Pulmonary artery endothelial cell (primary cell): ENCODE measurements at places on chromosomes 11 and 22.

DNA sequence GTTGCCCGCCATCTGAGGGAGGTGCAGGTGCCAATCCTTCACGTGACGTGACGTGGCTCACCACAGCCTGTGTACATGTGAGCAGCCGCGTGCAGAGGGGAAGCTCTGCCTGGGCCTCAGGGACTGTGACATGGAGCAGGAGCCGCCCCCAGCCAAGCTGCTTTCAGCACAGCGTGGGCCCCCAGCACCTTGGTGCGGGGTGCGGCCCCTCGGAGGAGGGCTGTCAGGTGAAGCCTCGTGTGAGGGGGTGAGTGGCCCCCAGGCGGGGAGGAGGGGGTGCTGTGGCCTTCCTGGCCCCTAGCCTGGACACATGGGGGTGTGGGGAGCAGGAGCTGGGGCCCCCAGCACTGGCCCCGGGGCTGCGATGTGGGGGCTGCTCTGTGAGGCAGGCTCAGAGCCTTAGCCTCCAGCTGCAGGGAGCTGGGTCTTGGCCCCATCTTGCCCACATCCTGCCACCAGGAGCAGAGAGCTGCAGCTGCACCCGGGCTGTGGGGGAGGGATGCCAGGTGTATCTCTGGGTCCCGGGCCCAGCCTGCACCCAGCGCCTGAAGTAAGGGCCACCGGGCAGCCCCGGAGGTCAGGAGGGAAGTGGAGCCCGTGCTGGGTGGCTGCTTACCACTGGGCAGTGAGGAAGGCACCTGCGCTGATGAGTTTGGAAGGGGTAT is at the start of gene ADORA2A:
Gene ADORA2A (plus strand): TSS at position 100 of the 665 bp plus-strand sequence. CDS start 5,806 bp downstream, outside the sequence.
- DNase-seq, result no peak

DNA sequence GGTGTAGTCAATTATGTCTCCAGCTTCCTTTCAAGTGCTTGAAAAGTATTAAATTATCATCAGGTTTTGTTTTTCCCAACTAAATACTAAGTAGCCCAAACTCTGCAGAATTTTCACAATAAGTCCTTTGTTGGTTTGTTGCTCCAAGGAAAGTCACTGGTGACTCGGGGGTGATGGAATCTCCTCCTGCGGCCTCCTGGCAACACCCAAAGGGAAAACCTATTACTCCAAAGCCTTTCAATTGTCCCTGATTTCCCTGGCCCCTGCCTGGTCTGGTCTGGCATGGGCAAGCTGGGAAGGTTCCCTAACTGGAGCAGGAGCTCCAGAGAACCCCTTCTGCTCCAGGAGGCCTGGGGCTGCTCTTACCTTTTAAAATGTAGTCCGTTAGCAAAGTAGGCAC is 47.9 kb downstream of the FEZ1 start:
- DNase-seq, result no peak

- no peak for DNase-seq
Measured at GRCh38 chr11:23767576-23767975, 729.3 kb upstream of the LUZP2 start.

DNA sequence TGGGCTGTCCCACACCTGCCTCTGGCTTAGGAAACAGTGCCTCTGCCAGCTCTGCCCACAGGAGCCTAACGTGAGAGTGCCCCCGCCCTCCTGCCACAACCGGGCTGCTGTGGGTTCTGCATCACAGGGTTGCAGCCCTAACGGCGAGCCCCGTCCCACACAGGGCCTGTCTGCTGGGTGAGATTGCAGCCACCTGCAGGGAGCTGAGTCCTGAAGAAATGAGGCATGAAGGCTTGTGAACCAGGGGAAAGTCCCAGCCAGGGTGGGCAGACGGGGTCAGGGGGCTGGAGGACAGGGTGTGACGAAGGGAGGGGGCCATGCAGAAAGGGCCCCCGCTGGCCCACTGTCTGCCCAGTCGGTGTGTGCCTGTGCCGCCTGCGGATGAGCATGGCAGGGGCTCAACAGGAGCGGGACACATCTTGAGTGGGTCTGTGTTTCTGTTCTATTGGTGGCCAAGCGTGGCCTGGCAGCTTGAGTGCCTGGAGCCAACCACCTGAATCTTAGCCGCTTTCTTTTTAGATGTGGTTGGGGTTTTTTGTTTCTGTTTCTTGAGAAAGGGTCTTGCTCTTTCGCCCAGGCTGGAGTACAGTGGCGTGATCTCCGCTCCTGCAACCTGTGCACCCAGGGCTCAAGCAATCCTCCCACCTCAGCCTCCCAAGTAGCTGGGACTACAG is 38.9 kb downstream of the CTTN start:
- DNase-seq, result no peak

DNA sequence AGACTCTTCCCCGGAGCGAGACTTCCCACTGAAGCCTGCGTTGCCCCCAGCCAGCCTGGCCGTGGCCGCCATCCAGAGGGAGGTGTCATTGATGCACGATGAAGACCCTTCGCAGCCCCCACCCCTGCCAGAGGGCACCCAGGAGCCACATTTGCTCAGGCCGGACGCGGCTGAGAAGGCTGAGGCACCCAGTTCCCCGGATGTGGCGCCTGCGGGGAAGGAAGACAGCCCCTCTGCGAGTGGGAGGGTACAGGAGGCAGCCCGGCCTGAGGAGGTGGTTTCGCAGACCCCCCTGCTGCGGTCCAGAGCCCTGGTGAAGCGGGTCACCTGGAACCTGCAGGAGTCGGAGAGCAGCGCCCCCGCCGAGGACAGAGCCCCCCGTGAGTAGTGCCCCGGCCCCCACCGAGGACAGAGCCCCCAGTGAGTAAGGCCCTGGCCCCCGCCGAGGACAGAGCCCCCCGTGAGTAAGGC is 6.4 kb downstream of the IRF7 start:
- no peak for DNase-seq

DNA sequence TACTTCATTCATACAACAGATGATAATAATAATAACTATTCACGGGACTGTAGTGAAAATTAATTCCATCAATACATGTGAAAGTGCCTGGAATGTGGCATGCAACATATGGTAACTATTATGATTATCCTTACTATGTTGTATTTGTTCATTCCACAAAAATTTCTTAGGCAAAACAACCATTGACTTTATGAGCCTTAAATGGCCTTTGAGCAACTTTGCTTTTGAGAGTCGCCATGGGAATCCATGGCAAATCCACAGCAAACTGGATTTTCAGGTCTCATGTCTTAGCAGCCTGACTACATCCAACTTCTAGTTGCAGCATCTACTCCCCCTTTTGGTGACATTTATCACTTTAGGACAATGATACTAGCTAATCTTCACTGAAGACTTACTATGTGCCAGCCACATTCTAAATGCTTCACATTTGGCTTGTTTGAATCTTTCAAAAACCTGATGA is 56.8 kb downstream of the SLC1A2 start:
- no peak for DNase-seq

DNA sequence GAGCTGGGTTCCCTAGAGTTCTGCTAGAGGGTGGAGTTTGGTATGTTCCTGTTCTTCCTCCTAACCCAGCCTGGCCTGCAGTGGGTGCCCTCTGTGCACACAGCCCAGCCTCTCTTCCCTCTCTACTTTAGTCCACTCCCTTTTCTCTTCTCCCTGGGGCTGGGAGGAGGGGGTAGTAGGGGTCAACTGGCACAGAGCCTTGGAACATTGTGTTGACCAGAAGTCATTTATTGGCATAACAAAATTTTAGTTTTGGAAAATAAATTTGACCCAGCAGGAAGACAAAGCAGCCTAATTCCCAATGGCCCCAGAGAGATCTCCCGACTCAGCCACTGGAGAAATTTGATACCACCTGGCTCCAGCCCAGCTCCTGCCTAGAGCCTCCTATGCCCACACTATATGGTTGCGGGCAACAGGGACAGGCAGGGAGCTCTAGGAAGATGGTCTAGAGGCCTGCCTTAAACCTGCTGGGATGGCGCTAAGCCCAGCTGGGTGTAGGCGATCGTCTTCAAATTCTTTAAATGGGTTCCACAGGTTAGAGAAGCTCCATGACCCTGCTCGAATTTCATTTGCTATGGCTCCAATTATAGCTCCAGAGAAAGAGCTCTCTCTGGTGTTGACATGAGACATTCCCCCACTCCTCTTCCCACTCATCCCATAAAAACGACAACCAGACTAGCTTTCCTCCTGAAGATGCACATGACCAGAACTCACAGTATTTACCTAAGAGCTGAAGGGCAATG is 9.9 kb downstream of the PCSK7 start:
- DNase-seq, result no peak

GRCh38 chr22:43006753-43007152 is 8.2 kb downstream of the PACSIN2 start:
- DNase-seq, result no peak

DNA sequence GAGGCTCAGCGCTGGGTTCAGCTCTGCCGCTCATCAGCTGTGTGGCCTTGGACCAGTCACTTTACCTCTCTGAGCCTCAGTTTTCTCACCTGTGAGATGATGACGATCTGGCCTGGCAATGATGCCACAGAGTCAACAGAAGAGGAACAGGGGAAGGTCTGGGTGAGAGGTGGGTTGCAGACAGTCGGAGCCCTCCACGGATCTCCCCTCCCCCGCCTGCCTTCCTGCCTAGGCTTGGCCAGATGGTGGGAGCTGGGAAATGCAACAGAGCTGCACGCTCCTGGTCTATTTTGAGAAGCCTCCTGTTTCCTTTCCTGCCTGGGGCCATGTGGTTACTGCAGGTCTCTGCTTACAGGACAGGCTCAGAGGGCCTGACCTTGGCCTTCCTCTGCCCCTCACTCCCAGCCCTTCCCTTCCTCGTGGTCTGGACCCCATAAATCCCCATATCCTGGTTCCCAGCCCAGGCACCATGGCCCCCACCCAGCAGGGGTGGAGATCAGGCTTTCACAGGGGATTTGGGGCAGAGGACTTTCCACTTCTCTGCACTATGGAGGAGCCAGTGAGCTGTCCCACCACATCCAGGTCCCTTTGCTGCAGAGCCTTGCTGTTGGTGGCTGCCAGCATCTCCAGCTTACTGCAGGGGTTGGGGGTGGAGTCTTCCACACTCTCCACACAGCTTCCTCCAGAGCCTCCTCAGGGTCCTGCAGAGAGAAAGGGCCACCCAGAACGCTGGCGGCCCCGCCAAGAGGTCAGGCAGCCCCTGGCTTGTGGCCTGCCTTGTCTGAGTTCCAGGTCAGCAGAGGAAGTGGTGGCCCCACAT is 46.9 kb downstream of the C11orf96 start:
- DNase-seq, result no peak

- DNase-seq, result no peak
Measured at GRCh38 chr11:8036002-8036802, 44.8 kb upstream of the TUB start.

DNA sequence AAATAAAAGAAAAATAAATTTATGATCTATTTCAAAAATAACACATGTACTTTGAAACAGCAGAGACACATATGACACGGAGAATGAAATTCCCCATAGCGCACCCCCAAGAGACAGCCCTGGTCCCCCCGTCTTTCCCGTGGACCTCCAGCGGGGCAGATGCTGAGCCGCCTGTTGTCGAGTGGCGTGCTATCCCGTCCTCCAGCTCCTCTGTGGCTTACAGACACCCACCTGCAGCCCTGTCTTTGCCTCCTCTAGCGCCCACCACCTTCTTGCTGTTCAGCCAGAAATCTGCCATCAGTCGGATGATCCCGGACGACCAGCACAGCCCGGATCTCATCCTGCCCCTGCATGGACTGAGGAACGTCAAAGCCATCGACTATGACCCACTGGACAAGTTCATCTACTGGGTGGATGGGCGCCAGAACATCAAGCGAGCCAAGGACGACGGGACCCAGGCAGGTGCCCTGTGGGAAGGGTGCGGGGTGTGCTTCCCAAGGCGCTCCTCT is 44.4 kb upstream of the PPP6R3 start:
- DNase-seq, result no peak

DNA sequence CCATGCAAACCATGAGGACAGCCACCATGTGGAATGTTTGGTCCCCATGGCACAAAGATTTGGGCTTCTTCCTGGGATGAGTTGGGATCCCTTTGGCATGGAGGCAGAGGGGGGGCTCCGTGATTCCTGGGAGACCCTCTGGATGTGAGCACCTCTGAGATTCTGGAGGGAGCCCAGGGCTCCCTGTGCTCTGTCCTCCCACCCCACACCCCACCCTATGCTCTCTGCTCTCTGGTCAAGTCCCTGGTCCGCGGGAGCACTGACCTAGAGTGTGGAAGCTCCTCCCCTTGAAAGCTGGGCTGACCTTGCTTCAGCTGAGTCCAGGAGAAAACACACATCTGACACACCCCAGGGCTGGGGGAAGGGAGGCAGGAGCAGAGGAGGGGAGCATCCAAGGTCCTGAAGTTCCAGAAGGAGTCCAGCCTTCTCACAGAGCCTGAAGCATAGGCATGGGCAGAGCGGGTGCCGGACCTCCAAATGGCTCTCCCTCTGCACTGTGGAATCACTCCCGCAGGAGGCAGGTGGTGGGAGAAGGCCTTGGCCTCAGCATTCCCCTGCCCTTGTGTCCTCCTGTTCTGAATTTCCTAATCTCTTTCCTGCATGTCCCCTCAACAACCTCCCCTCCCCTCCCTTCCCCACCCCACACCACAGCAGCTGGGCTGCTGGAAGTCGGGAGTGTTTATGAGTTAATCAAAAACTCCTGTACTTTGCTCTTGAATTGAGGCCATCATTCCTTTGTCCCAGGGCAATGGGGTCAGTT is 25.7 kb upstream of the OAF start:
- DNase-seq, result no peak

DNA sequence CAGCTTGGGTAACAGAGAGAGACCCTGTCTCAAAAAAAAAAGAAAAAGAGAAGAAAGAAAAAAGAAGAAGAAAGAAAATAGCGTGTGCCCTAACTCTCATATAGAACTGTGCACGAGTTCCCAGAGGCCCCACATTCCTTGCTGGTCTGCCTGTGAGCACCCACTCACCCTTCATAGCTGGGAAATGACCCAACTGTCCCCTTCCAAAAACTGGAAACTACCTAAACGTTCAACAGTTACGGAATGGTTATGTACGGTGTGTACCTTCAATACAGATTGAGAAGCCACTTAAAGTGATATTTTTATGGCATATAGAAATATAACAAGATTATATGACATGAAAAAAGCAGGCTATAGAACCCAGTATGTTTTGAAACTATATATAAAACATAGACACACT is 82.0 kb downstream of the PARVA start:
- DNase-seq, result no peak

DNA sequence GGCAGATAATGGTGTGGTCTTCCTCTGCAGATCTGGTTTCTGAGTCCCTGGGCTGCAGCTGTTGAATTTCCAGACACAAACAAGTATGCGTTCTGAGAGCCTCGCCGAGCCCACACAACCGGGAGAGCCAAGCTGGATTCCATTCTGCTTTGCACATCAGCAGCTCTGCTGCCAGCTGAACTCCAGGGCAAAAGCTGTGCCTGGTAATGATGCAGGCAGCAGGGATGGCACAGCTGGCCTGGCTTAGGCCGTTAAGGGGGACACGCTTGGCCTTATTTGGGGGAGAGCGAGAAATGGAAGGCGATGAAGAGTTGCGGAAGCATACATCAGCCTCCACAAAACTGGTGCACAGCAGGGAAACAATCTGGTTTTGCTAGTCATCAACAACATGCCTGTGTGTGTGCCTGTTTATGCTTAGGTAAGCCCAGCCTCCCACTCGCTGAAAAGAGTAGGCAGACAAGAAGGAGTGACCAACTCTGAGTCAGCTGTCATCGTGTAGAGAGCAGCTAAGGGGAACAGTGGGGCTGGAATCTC is 25.1 kb downstream of the ADAMTS8 start:
- no peak for DNase-seq
